T-helper 1 cell treated with Interleukin-12 subunit alpha and Interleukin-12 subunit beta and Interleukin-4 antibody, amounts not matched to agents 30 ng/mL and 1 ng/mL, for 36 hours (primary cell): ENCODE measurements at places on chromosomes 2 and 18. TPM values are rescaled to one million over a fixed set of nuclear protein-coding genes. Genes with fewer than 3 reads are reported as not detected.

The ATP6V1B1 gene
- total RNA-seq = not detected in 2 replicates

The XDH gene
- total RNA-seq = 0.15 and 0.17 TPM in 2 replicates

The CCDC121 gene
- 1.0 and 2.2 TPM in 2 replicates for total RNA-seq

The CHRNA1 gene
- total RNA-seq = not detected in 2 replicates

The LIMS1 gene
- total RNA-seq = 81.0 and 82.2 TPM in 2 replicates

The VAMP8 gene
- 146 and 147 TPM in 2 replicates for total RNA-seq

The PTRHD1 gene
- 24.0 and 25.0 TPM in 2 replicates for total RNA-seq

The POTEC gene
- not detected in 2 replicates for total RNA-seq

The USP14 gene
- 77.0 and 77.7 TPM in 2 replicates for total RNA-seq

The ERICH2 gene
- total RNA-seq = not detected in 2 replicates

The ZC3H6 gene
- 7.2 and 9.0 TPM in 2 replicates for total RNA-seq

The LINC00305 gene
- not detected in 2 replicates for total RNA-seq

The C2orf66 gene
- total RNA-seq = 1.2 and 1.8 TPM in 2 replicates
